AG10803 (cell line): ENCODE measurements at places on chromosomes 6 and 20.

GRCh38 chr6:130159956-130160355 is 62.8 kb downstream of the SAMD3 start:
- no peak for DNase-seq

- DNase-seq, result peak; percentile 52
These were observed 46.9 kb upstream of the ADGRF4 start for GRCh38 chr6:47651505-47651944.

- no peak for DNase-seq
These were observed 254.7 kb downstream of the NFATC2 start for GRCh38 chr20:51287628-51288413.

DNA sequence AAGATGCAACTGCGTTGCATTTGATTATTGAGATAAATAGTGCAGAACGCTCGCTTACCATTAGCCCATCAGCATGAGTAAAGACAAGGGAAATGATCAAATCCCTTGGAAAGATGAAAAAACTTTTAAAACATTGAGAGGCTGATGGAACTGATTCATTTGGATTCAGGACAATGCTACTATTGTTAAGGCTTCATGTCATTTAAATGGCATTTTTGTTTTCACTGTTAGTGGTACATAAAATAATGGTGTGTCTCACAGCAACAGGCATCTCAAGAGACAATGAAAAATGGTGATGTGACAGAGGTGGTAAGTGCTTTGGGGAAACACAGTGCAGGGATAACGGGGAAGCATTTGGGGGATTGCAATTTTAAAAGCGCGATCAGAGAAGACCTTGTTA is 159.7 kb upstream of the KCNG1 start:
- DNase-seq, result no peak

DNA sequence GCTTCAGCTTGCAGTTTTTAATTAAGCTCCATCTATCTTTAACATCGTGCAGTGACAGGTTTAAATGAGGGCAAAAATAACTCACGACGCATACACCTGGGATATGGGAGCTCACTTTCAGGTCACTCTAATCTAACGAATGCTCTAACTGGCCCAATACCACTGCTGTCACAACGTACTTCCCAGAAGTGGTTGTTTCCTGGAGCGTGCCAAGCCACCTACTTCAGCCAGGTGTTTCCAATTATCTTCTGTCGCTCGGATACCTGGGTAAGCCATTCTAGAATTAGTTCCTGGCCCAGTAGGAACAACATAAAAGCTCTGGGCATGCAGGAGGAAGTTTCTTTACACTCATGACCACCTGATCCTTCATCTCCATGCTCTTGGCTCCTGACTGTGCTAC is 147.4 kb downstream of the FOXC1 start:
- DNase-seq, result no peak

DNA sequence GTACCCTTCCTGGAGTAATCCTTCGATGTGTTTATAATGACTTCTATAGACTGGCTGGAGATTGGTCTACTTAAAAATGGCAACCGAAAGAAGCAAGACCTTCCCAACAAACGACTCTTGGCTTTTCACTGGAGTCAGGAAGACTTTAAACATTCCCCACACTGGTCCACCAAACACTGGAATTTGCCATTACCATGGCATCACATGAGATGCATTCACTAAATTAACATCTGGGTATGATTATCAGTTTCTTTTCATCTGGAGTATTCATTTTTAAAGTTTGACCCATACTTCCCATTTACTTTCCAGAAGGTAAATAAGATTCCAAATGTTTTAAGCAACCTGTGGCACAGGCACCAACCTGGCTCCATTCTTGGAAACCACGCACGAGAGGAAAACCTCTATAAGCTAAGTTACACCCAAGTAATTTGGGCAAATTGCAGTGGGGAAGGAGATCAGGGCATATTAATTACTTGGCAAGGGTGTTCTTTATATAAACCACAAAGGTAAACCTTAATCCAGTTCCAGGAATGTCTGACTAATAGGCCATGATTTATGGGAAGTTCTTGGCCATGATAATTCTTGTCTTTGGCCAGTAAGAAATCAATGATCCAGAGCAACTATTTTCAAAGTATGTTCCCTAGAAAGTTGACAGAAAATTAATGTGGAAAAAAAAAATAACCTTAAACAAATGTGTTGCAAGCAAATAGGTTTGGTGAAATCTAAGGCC is 190.0 kb upstream of the COL21A1 start:
- peak; percentile 23 for DNase-seq

DNA sequence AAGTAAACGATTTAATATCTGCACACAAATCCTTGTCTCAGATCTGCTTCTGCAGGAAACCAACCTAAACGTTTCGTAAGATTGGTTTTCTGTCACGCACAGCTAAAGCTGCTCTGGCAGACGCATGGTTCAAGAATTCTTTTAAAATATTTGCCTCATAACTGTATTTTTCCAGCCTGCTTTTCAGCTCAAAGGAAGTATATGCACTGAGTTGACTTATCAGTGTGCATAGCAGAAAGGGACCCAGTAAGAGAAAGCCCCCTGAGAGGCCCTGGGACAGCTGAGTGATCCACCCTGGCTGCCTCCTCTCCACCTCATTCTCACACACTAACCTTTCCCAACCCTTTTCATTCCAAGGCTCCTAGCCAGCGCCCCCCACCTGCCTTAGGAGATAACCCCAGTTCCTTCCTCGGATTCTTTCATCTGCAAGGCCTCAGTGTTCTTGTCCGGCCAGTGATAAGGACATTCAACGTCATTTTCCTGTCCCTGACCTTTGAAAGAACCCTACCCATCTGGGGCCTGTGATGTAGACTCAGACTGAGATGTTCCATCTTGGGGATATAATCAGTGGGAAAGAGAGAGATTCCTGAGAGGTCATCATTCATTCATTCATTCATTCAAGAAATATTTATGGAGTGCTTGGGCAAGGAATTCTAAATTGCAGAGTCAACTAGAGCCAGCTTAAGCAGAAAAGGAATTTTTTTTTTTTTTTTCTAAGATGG is 22.4 kb upstream of the SLC9A8 start:
- peak; percentile 88 for DNase-seq

DNA sequence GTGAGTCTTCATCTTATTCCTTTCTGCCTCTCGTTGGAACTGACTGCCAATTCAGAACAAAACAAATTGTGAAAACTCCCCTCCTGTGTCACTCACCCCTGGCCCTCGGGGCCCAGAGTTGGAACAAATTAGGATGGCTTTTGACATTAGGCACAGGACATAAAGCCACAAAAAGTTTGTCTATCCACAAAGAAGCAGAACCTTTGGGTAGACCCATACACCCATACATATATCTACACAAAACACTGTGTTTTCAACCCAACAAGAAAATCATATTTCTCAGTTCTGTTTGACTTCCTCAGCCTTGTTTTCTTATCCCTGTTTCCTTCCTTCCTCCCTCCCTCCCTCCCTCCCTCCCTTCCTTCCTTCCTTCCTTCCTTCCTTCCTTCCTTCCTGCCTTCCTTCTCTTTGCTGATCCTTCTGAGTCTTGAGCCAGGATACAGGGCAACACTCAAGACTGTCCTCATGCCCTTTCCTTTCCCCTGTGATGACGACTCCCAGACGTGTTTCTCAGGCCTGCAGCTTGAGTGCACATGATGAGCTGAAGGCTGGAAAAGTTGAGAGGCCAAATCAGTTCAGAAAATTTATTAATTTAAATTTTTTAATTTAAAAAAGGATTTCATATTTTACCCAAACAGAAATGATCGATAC is 41.7 kb upstream of the NKX2-2 start:
- no peak for DNase-seq

DNA sequence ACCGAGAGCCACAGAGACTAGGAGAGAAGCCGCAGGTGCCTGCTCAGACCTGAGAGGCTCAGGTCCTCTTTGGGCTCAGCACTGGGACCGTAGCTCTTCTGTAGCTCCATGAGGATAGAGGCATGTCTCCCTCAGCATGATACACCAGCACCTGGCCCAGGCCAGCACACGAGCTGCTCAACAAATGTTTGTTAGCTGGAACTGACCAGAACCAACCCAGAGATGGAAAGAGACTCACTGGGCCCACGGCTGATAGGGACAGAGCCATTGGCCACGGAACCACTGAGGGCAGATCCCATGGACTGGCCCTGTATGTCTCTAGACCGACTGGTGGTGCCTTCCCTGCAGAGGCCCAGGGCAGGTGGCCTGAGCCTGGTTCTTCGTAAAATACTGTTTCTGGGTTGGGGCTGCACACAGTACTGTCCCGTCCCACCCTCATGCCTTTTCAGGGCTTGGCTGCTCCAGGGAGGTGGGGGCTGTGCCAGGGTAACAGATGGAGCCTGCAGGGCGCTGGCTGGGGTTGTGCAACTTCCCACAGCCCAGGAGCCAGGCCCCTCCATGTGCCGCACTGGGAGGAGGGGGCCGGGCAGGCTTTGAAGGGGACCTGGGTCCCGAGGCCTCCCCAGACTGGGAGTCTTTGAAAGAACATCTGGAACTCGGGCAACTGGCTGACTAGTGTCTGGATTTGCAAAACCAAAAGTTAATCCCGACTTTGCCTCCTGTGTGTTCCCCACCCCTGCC is 5.2 kb downstream of the C20orf204 start:
- DNase-seq, result peak; percentile 39

- DNase-seq, result no peak
These were observed 15.1 kb downstream of the ACSS1 start for GRCh38 chr20:25042531-25043498.

DNA sequence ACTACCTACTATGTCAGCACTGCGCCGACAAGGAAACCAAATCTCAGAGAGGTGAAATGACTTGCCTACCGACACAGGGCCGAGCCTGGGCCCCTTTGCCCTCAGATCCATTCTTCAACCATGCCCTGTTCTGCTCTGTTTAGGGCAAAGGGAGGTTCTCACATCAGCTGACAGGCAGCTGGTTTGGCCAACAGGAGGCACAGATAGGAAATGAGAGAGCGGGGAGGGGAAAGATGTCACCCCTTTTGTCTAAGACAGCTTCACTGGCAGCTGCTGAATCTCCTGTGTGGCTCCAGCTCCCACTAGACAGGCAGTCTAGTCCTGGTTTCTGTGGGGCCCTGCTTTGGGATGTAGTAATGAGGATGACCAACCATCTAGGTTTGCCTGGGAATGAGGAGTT is 158.7 kb downstream of the TMEM200A start:
- DNase-seq, result no peak

DNA sequence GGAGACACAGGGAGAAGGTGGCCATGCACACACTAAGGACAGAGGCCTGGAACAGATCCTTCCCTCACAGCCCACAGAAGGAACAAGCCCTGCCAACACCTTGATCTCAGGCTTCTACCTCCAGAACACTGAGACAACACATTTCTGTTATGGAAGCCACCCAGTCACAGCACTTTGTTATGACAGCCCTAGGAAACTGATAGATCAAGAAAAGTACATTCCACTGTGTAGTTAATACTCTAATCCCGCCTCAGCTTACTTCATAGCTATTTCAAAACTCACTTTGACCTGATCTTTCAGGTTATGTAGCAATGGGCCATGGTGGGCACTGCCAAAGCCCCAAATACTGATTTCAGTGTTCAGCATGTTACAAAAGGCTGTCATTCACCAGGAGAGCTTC is 66.8 kb downstream of the CD24 start:
- DNase-seq, result no peak

GRCh38 chr6:9398767-9399373 is 963.5 kb upstream of the SLC35B3 start:
- peak; percentile 21 for DNase-seq

GRCh38 chr20:9076440-9076839 is 7.6 kb downstream of the PLCB4 start:
- DNase-seq, result no peak

DNA sequence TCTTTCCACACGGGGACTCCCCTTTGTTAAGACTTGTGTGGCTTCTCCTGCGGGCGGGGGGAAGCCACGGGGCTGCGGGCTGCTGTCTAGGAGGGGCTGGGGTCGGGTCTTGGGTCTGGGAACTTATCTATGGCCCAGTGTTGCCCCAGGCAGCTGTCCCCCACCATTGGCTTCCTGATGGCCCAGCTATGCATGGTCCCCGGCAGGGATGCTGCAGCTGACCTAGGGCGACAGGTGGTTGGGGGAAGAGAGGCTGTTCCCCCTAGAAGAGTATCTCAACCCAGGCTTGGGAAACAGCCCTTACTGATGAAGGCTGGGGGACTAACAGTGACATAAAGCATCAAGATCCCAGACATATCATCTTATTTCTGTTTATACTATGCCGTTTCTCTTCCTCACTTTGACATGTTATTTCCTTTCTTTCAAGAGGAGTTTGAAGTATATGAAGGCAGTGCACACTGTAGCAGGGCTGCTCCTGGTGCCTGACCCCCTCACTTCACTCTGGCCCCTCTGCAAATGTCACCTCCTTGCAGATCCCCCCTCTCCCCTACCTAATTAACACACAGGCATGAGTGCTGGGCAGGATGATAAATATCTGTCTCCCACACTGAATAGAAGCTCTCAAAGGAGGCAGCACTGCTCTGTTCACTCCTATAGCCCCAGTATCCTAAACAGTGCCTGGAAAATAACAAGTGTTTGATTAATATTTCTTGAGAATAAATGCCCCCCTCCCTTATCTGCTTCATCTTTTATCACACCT is 87.0 kb downstream of the HIVEP2 start:
- no peak for DNase-seq

GRCh38 chr20:64159711-64160110 is 4.5 kb upstream of the MYT1 start:
- no peak for DNase-seq

DNA sequence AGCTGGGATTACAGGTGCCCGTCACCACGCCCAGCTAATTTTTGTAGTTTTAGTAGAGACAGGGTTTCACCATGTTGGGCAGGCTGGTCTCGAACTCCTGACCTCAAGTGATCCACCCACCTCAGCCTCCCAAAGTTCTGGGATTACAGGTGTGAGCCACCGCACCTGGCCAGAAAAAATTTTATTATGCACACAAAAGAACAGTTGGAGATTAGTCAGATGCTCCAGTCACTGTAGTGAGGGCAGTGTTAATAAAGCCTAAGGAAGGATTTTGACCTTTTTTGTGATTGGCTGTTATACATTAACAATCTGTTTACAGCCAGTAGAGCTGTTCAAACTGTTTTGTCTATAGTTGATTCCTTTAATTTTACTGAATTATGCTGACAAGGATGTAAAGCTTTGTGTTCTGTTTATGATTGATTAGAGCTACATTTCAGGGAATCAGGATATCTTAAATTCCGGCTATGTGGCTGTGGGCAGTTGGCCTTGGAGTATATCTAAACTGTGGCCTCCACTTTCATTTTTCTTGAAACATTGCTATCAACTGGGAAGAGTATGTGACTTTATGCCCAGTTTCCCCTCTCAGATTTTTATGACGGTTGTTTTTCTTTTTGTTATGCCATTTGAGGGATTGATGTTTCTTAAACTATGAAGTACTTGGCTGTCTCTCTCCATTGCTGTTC is 9.9 kb downstream of the ZSWIM3 start:
- no peak for DNase-seq

- DNase-seq, result no peak
These were observed 148.2 kb downstream of the PREX1 start for GRCh38 chr20:48679599-48679998.

GRCh38 chr6:4665489-4666417 is 110.5 kb upstream of the CDYL start:
- no peak for DNase-seq

GRCh38 chr6:139841794-139842215 is 467.4 kb upstream of the CITED2 start:
- DNase-seq, result no peak
